Omental fat pad (tissue), 4 donors: ENCODE measurements at places on chromosomes 6 and 20. TPM values are rescaled to one million over a fixed set of nuclear protein-coding genes. Genes with fewer than 3 reads are reported as not detected.

The LY6G6F gene
- total RNA-seq: not detected

The OLIG3 gene
- not detected for total RNA-seq

The TUBE1 gene
- total RNA-seq: 31.2 TPM

The TFAP2A gene
- total RNA-seq: not detected

- no peak for DNase-seq
Observed at GRCh38 chr6:94215552-94215951, 796.2 kb upstream of the EPHA7 start.

- no peak for DNase-seq
Observed at GRCh38 chr6:116485559-116486184, 24.5 kb downstream of the CALHM6 start.

DNA sequence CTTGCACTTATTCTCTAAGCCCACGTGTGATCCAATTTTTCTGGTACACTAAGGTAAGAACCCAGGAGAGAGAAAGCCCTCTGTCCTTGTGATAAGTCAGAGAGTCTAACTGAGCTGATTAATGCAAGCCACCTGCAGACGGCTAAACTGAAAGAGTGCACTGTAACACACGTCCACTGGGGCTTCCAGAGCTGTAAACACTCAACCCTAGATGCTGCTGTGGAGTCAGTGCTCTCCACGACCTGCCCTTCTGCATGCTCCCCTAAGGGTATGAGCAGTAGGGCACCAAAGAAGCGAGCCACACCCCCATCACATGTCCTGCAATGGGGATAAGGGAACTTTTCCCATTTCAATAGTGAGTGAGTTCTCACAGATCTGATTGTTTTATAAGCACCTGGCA, 55.7 kb downstream of the TXLNB start:
- no peak for DNase-seq

GRCh38 chr6:139418481-139419132, 44.2 kb upstream of the CITED2 start:
- DNase-seq: no peak
